ENCODE measurements at places on chromosomes 11 and 22.

DNA sequence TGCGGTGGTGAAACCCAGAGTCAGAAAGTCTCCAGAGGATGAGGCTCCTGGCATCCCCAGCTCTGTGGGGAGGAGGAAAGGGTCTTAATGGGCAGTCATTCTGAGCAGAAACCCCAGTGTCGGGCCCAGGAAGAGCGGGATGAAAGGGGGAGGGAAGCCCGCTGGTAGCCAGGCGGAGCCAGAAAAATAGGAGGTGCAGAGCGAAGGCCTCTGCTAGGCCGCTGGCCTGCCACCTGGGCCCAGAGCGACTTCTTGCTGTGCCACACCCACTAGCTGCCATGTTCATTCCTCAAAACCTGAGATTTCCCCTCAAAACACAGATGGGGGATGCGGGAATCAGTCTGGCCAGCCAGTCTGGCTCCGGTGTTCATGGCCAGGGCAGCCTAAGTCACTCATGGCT is 650 bp upstream of the POU2AF3 start:
- no peak for DNase-seq

DNA sequence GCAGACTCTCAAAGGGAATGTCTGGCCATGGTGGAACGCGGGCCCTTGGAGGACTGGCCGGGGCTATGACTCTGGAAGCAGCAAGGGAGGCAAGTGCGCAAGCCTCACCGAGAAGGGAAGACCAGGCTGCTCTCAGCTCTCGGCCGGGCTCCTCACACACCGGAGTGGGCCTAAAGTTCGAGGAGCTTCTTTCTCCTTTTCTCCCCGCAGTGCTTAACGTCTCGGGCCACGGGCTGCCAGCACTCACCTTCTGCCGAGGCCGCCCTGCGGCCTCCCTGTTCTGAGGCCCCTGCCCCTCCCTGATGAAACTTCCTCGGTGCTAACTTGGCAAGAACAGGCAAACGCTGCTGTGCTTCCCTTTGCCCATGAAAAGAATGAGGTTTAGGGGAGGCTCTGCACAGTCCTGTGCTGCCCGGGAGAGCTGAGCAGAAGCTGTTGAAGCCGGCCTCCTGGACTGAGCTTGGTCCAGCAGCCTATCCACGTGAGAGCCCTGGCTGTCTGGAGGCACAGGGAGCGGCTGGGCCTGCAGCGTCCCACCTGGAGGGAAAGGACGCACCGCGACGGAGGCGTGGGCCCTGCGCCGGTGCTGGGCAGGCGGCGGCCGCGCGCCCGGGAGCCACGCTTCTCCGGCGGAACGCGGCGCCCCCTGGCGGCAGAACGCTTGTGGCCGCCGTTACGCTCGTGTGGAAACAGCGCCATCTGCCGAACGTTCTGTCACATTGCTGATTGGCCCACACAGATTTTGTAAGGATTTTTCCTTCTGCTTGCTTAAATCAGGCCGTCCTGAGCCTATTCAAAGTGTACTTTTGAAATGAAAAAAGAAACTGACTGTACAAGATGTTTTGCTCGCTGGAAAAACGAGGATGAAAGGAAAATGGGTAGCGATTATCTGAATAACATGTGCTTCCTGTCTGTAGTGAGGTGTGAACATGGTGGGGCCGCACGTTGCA is 65.0 kb upstream of the TMEM45B start:
- DNase-seq = peak; percentile 63

GRCh38 chr11:665062-665703 is 28.1 kb downstream of the DRD4 start:
- no peak for DNase-seq

- no peak for DNase-seq
These were observed 11.3 kb upstream of the NXF1 start for GRCh38 chr11:62816557-62816956.

- peak; percentile 68 for DNase-seq
These were observed 2.3 kb upstream of the RHOD start for GRCh38 chr11:67054346-67054835.

DNA sequence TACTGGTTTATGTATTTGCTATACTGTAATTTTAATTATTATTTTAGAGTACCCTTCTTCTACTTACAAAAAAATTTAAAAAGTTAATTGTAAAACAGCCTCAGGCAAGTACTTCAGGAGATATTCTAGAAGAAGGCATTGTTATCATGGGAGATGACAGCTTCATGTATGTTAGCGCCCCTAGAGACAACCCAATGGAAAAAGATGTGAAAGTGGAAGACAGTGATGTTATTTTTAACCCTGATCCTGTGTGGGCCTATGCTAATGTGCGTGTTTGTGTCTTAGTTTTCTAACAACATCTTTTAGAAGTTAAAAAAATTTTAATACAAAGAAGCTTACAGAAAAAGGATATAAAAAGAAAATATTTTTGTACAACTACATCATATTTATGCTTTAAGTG is 205.0 kb downstream of the FAM76B start:
- DNase-seq = no peak

- DNase-seq = no peak
These were observed 160.9 kb downstream of the ADAMTS15 start for GRCh38 chr11:130609121-130610035.

DNA sequence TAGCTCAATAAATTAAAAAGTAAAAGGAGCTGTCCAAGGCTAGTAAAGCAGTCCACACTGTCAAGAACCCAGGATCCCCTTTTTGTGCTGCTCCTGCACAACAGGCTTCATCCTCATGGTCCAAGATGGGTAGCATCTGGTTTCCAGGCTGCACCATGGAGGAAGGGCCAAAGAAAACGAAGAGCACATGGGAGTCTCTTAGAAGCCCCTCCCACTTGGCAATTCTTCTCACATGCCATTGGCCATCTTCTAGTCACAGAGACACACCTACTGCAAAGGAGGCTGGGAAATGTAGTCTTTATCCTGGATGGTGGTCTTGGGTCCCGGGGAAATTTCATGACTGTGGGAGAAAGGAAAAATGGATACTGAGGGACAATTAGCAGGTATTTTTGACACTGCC is 37.8 kb downstream of the PRR5L start:
- DNase-seq = peak; percentile 77

DNA sequence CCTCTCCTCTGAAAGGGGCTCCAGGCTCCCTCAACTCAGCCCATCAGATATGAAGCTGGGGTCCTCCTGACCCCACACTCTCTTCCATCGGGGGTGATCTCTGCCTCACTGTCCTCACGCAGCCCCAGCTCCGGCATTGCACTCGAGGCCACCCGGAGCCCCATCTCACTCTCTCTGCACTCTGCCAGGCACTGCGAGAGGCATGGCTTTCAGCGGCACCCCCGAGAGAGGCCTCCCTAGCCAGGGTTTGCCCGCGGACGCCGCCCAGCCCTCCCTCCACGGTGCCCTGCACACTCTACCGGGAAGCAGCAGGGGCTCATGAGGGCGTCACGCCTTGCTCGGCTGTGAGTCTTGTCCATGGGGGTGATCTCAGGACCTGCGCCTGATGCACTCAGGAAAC is 436.2 kb downstream of the BRD1 start:
- DNase-seq = no peak

DNA sequence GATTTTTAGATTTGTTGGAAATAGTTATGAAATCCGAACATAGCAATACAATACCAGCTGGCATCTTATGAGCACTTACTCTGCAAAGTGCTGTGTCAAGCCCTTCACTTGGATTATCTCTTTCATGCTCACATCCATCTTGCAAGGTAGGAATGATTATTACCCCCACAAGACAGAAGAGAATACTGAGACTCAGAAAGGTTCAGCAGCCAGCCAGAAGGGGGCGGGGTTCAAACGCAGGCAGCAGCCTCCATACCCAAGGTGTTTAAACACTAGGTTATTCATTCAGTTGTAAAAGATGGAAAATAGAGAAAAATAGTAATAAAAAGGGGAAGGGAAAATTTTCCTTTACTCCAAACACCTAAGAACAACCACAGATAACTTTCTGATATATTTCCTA is 158.5 kb downstream of the CCDC34 start:
- no peak for DNase-seq

DNA sequence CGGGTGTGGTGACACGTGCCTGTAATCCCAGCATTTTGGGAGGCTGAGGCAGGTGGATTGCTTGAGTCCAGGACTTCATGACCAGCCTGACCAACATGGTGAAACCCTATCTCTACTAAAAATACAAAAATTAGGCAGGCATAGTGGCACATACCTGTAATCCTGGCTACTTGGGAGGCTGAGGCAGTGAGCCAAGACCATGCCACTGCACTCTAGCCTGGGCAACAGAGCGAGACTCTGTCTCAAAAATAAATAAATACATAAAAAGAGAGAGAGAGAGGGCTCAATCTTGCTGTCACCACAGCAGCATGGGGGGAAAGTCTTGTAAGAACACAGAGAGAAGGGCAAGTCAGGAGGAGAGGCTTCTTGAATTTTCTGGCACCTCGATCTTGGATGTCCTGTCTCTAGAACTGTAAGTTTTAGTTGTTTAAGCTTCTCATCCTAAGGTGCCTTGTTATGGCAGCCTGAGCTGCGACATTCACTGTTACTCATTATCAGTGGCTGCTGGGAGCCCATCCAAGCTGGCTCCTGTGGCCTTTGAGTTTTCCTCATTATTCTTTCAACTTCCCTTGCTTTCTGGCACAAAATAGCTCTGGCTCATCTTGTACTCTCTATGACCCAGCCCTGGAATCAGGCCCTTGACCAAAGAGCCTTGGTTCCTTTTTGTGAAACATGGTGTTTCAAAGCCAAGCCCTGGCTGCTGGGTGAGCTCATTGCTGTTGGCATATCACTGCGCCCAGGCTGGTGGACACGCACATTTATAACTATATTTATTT is 8.0 kb upstream of the PSMC3 start:
- no peak for DNase-seq

DNA sequence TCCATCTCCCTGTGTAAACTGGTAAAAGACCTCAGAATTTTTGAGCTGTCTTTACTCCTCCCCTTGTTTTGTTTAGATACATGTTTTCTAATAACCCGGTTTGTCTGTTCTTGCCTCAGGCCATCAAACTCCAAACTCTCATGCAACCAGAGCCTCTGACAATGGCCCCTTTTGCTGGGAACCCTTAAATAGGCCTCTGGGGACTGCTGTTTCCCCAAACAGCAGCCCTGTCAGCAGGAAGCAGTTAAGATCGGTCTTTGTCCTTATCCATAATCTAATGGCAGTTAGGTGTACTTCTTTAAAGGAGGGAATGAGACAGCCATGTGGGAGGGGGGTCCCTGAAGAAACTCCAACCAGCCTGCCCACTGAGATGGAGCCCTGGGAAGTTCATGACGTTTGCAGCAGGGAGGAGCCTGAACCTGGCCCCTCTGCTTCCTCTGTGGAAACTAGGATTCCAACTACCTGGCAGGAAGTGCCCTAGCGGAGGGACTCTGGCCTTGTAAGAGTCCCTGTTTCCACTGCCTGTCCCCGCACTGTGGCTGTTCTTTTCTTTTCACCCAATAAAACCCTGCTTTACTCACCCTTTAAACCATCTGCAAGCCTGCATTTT is 1354.4 kb downstream of the LRRC4C start:
- DNase-seq = no peak

DNA sequence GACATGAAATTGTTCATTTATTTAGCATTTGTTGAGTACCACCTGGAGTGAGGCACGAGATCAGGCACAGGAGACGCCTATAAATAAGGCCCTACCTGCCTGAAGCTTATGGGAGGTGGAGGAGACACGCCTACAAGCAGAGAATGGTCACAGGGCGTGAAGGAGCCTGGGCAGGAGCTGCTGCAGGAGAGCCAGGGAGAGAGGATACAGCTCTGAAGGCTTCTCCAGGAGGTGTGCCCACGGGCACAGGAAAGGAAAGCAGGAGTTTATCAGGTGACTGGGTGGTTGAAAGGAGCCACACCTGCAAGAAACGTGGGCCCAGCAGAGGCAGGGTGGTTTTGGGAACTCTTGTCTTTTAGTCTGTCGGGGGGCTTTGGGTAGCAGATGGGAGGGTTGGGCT is 70.3 kb downstream of the BMAL1 start:
- DNase-seq = no peak

GRCh38 chr22:20419664-20419951 is 18.0 kb downstream of the SCARF2 start:
- DNase-seq = no peak

DNA sequence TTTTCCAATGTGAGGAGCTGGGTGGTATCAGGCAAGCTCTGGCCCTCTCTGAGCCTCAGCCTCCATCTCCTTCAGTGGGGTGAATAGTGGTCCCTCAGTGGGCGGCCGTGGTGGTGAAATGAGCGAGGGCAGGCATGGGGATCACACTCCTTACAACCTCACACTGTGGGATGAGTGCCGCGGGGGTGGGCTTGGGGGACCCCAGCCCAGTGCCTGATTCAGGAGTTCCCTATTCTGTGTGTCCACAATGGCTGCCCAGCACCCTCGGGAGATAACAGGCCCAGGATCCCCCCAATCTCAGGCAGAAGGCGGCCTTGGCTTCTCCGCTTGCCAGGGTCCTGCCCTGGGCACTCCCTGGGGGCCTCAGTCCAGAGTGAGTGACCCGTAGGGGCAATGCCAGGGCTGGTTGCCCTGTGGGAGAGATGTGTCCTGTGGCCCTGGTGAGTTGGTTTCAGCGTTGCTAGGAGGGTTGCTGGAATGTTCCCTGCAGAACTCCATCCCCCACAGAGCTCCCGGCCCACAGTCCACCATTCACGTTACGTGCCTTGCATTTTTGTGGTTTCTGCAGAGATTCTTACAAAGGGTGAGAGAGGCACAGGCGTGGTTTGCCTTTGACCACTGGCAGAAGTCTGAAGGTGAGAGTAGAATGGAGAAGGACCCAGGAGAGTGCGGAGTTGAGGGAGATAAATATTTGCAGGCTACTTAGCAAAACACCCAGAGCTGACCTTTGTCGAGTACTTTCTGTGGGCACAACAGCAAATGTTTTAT is 2.9 kb downstream of the ALDH3B1 start:
- DNase-seq = peak; percentile 96

DNA sequence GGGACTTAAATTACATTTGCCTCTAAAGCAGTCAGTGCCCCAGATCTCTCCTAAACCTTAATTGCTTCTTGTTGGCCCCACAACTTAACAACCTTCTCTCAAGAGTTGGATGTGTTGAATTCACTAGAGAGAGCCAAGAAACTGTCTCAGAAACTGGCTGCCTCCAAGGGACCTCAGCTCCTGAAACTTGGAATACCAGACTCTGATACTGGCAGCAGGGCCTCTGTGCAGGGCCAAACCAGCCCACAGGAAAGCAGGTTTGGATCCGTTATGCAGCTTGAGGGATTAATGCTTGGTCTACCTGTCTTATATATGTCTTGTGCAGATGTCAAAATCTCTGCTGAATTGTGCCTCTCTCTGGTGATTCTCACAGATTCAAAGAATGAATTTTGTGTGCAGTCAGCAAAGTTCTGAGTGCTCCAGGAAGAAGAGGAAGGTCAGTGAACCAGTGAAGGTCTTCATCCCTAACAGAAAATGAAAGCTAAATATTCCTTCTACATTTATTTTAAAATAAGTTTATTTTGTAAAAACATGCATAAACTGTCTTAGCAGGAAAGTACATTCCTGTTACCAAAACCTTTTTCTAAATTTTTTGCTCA is 70.8 kb downstream of the LIF start:
- no peak for DNase-seq

GRCh38 chr22:31045900-31046538 is 35.1 kb upstream of the SMTN start:
- no peak for DNase-seq

DNA sequence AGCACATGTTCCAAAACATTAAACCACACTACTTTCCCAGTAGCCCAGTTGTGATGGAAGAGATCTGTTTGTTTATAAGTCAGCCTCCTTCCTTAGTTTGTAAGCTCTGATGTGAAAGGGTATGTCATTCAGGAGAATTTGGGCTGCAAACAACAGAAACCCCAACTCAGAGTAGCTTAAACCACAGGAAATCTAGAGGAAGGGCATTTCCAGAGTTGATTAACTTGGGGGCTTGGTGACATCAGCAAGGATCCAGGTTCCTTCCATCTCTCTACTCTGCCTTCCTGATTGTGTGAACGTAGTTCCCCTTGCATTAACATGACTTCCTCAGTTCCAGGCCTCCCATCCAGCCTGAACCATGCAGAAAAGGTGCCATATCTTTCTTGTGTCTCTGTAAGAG is 6.5 kb upstream of the FJX1 start:
- no peak for DNase-seq
